Left renal pelvis (tissue), 4 donors: ENCODE measurements at places on chromosomes 12 and 14.

DNA sequence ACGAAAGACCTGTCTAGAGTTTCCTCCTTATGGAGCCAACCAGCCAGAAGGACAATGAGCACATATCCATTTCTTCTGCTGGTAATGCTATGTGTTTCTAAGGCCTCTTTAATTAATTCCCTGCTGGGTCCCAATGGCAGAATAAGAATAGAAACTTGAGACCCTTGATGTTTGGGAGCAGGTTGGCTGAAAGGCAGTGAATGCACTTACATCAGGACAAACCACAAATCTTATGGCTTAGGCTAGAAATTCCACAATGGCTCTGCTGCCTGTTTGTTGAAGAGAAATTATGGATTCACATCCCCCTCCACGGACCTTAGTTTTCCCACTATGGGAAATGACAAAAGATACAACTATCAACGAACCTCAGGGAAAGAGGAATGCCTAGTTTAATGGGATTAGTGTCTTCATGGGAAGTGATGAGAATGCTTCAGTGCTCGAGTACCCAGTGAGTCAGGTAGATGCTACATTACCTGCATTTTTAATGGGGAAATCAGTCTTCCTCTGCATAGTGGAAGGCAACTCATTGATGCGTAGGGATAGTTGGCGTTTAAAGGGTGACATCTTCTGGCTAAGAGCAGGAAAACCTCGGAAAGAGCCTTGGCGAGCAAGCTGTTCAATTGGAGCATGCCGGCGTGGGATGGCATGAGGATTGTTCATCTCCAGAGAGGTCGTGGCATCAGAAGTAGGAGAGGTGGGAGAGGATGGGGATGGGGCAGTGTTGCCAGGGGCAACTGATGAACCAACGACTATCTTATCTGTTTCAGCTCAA lies 46.5 kb downstream of the PAPLN start:
- DNase-seq, result no peak

- DNase-seq, result no peak
Measured at GRCh38 chr14:71563492-71564153, 368.6 kb upstream of the RGS6 start.

GRCh38 chr14:26992403-26993115 lies 394.7 kb upstream of the NOVA1 start:
- no peak for DNase-seq

DNA sequence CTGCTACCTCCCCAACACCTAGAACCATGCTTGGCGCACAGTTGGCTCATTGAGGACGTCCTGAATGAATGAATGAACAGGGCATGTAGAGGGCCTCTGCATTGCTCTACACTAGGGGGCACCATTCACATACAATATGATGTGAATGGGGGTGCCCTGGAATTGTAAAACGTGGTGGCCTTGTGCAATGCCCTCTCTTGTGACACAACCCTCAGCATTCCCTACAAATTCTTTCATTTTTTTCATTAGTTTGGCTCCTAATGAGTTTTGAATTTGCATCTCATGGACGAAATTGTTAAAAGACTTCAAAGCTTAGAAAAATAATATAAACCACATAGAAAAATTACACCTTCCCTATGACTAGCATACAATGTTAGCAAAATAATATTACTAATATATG lies 2.3 kb upstream of the DIO2 start:
- DNase-seq, result no peak

DNA sequence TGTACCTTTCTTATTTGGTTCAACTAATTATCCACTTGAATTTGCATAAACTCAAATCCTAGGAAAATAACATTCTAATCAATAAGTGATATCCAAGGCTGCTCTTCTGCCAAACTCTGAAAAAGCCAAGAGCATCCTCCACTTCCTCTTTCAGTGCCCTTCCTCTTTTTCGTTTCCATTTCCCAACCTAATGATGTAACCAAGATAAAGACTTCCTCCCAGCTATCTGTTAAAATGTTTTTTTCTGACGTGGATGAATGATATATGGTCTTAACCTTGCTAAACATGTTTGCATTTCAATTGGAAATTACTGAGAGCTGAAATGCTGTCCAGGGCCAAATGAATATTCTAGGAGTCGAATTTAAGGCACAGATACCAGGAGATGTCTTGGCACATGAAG lies 459.5 kb upstream of the PDE3A start:
- DNase-seq, result no peak

DNA sequence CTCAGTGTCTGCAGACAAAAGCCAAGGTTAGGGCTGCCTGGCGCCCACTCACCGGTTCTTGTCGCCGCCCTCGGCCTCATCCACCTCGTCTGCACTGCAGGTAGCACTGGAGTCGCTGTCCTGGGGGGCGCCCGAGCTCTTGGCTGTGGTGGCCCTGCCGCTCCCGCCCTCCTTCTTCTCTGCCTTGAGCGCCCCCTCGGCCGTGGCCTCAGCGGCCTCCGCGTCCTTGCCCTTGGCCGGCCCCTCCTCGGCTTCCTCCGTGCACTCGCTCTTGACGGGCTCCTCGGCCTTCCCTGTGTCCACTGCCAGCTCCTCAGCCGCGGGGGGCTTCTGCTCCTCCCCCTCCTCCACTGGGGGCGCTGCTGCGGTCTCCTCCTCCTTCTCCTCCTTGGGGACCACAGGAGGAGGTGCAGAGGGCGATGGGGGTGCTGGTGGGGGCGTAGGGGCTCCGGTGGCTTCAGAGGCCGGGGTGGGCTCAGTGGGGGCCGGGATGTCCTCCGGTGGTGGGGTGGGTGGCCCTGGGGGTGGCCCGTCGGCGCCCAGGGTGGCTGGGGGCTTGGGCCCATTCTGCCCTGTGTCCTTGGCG lies 77.2 kb downstream of the RFLNA start:
- DNase-seq, result no peak

DNA sequence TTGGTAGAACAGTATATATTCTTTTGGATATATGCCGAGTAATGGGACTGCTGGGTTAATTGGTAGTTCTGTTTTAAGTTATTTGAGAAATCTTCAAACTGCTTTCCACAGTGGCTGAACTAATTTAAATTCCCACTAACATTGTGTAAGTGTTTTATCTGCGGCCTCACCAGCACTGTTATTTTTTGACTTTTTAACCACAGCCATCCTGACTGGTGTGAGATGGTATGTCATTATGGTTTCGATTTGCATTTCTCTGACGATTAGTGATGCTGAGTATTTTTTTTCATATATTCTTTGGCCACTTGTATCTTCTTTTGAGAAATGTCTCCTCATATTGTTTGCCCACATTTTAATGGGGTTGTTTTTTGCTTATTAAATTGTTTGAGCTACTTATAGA lies 357.4 kb downstream of the C12orf50 start:
- DNase-seq, result no peak

DNA sequence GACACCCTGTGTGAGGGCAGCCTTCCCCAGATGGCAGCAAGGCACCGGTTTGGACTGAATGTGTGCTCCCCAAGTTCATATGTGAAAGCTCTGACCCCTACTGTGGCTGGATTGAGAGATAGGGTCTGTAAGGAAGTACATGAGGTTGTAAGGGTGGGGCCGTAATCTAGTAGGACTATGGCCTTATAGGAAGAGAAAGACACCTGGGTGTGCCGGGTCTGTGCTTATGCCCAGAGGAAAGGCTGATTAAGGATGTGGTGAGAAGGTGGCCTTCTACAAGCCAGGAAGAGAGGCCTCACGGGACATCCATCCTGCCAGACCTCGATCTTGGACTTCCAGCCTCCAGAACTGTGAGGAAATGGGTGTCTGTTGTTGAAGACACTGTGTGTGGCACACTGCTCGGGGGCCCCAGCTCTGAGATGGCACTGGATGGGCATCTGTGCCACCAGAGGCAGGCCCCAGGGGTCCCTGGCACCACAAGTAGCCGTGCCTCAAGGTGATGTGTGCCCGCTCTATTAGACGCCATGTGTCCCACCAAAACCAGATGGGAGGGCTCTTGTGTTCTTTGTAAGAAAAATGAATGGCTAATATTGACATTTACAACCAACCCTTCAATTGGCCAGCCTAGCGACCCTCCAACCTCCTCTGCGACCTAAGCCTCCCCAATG lies 22.0 kb downstream of the FGF6 start:
- DNase-seq, result no peak

DNA sequence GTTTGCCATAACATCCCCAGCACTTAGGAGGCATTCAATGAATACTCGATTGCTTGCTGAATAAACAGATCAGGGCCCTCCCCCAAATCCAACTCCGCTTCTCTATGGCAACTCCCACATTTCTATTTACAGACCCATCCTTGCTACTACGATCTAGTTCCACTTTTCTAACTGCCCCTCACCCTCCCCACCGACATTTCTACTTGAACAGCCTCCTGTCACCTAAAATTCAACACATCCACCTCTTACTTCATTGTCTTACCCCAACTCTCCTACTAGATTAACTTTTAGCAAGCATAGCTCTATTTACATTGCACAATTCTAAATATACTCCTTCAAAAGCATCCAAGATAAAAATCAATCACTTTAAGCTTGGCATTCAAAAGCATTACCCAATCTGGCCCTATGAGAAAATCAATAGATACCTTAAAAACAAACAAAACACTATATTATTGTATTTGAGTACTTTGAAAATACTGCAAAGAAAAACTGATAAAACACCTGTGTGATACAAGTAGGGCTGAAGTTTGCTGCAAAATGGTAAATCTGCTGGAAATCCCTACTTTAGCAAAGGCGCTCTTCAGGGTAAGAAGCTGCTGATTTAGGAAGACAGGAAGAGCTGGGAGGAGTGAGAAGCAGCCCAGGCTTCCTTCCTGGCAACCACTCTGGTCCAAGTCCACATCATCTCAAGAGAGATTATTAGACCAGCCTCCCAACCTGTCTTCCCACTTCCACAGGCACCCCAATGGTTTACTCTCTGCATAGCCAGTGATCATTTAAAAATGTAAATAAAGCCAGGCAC lies 96.4 kb downstream of the HECTD4 start:
- DNase-seq, result no peak

- DNase-seq, result no peak
Measured at GRCh38 chr12:129185855-129186254, 332.6 kb downstream of the GLT1D1 start.

DNA sequence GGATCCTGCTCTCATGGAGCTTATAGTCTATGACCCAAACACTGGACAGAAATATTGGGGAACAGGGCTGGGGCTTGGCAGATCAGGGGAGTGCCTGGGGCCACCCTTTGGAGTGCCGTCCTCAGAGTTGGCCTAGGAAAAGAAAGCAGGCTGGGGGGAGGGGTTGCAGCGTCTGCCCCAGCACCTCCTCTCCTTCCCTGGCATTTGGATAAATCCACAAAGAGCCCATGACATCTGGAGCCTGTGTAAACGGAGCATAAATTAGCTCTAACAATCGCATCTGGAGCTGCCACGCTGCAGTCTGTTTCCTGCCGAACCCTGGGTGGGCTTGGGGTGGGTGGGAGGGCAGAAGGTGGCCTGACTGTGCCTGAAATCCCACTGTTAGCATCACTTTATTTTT lies 63.8 kb downstream of the MVK start:
- DNase-seq, result no peak

DNA sequence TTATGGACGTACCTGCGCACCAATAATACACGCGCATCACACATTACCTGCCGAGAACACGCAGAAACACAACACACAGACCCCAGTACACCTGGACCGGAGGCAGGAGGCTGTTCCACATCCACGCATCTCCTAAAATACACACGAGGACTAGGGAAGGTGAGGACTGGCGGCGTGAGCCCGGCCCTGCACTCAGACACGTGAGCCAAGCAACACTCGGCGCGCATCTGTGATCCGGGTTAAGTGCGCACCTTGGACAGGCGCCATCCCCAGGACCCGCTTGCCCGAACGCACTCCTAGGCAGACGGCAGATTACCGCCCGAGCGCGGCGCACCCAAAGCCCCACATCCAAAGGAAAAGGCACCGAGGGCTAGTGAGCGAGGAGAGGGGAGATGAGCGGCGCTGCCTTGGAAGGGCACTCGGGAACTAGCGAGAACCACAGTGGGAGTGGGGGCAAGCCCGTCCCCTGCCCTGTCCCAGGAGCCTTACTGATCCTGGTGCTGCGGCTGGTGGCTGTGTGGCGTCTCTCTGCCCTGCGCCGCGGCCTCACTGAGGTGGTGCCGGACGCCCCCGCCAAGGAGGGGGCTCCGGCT lies 417 bp downstream of the GLS2 start:
- peak; percentile 29 for DNase-seq

DNA sequence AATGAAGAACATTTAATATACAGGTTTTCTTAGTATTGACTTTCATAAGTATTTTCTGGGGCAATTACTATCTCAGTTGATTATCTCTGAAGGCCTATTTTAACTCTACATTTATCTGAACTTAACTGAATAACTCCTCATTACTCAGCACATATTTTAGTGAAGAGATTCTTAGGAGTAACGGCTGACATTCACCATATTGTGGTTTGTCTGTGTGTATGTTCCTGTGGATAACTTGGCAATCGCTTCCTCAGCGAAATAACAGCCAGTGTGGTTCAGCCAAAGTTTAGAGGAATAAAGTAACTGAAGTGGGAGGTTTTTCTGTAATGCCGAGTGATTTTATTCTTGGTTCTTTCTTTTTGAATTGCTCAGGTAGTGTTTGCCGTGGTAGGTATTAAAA lies 168.0 kb downstream of the RAD51B start:
- peak; percentile 40 for DNase-seq

DNA sequence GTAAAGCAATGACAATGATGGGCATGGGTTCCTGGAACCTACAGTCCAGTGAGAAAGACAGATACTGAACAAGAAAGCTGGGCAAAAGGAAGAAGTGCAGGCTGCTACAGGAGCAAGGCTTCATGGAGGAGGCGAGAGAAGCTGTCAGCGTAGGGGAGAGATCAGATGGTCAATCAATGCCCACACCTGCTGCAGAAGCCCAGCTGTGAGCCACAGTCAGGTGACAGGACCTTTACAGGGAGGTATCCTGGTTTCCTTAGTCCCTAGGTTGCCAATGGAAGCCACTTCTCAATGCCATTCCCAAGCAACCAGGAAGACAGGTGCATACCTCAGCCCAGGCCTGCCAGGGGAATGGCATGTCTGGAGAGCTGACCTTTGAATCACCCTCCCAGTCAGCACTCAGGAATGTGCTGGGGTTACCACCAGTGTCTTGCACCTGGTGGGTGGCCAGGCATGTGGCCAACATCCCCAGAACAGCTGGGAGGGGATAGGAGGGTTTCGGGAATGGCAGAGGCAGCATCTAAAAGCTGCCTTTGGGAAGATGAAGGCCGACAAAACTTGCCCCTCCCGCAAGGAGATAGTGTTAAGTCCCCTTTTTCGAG lies 170.3 kb downstream of the TTC7B start:
- no peak for DNase-seq

DNA sequence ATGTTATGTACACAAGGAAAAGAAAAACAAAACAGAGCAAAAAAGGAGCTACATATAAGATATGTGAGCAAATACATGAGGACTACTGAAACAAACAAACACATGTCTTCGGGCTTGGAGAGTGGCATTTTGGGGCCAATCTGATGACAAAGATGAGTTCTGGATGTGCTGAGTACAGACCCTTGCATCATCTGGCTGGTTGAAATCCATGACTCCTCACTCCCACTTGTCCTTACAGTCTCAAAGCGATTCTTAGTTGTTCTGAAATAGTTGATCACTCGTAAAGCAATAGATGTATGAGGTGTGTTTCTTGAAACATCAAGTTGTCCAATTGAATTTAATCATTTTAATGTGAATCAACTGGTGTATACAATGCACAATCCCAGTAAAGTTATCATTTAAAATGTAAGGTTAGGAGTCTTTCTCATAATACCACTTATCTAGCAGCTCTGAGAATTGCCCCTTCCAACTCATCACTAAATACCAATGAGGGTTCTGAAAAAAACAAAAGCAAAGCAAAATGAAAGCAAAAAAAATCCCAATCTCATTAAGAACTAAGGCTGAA lies 136.9 kb downstream of the ITPR2 start:
- DNase-seq, result no peak
